ENCODE measurements at places on chromosomes 4 and X. TPM values are rescaled to one million over a fixed set of nuclear protein-coding genes. Genes with fewer than 3 reads are reported as not detected.

Gene CSAG1
- not detected for total RNA-seq

Gene TAF1
- total RNA-seq, result 24.9 TPM

Gene TMSB15B
- total RNA-seq, result 6.4 TPM

Gene TLR10
- total RNA-seq, result 0.03 TPM

Gene CT45A3
- total RNA-seq, result not detected

Gene CCDC149
- total RNA-seq, result 2.4 TPM

Gene FGF13
- total RNA-seq, result 0.08 TPM

Gene PDCL2
- total RNA-seq, result not detected

Data from A549 treated with Hydrocortisone at 1 μM for 4 hours (cell line).